ENCODE measurements at places on chromosomes 11 and 22.

DNA sequence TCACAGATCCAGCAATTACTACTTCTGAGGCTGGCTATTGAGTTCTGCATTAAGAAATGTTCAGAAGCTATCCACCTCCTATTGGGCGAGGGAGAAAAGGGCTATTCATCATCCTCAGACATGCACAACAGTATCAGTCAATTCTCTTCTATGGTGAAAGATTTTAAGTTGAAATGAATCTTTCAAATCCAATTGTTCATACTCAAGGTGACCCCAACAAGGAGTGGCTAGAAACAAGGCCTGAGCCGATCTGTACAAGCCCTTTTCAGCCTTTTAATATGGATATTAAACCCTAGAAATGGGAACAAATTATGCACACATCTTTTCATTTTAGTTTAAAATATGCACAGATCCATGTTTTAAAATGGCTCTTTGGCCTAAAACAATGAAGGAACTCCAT is 303.5 kb upstream of the PITPNB start:
- DNase-seq, result no peak

GRCh38 chr11:86608251-86608799 is 64.1 kb downstream of the ME3 start:
- DNase-seq, result peak; percentile 47

- DNase-seq, result no peak
These were observed 18.1 kb upstream of the NCAM1 start for GRCh38 chr11:112942966-112943643.

DNA sequence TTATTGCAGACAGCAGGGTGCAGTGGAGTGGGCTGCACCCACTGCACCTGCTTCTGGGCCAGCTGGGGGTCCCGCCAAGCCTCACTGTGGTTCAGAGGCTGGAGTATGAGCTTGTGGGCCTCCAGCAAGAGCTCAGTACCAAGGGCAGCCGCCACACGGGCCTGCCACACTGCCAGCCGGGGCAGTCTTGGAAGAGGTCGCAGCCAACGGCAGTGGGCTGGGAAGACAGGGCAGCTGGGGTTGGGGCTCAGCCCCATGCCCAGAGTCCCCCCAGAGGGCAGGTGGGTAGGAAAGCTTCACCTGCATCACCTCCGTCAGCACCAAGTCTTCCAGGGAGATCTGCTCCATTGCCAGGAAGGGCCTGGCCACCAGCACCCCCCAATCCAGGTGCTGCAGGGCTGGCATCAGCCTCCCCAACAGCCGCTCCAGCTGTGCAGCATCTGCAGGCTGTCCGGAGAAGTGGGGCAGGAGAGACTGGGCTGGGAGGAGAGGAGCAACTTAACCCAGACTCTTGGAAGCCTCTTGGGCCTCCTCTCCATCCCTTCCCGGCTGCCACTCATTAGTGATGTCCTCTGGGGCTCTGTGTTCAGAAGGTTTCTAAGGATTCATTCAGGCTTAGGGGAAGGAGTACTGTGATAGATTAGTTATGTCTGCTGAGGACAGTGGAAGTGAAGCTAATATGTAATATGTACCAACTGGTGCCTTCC is 1.1 kb upstream of the GSTT4 start:
- no peak for DNase-seq

DNA sequence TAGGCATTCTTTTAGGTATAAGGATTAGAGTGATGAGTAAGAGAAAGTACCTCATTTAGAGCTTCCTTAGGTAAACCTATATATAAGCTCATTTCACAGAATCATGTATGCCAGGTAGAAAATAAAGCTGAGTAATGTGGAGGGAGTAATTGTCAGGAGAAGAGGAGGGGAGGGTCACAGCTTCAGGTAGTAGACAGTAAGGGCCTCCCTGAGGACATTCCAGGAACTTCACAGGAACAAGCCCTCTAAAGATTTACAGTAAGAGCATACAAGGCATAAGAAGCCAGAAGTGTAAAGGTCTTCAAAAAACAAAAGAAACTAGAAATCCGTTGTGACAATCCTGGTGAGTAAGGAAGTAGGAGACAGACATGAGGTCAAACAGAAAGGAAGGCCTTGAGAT is 57.6 kb downstream of the USP47 start:
- DNase-seq, result no peak

DNA sequence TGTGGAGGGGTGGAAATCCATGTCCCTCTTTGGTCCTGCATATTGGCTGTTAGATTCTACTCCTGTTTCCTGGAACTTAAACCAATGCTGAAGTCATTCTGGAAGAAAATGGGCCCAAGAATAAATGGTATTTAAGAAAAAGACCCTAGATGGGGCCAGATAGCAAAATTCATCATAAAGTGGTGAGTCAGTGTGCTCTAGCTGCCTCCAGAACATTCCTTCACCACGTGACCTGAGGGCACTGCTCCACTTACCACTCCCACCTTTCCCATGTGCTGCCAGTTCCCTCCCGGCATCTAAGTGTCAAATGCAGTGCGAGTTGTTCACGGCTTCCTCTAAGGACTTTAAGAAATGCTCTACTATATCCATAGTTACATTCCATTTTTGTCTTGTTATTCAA is 30.9 kb upstream of the NAP1L4 start:
- no peak for DNase-seq

GRCh38 chr11:721741-722345 is 15.8 kb downstream of the EPS8L2 start:
- peak; percentile 64 for DNase-seq

- DNase-seq, result peak; percentile 56
These were observed 53.5 kb downstream of the MCAM start for GRCh38 chr11:119263352-119263940.

GRCh38 chr11:113023986-113024385 is 62.8 kb downstream of the NCAM1 start:
- DNase-seq, result no peak

DNA sequence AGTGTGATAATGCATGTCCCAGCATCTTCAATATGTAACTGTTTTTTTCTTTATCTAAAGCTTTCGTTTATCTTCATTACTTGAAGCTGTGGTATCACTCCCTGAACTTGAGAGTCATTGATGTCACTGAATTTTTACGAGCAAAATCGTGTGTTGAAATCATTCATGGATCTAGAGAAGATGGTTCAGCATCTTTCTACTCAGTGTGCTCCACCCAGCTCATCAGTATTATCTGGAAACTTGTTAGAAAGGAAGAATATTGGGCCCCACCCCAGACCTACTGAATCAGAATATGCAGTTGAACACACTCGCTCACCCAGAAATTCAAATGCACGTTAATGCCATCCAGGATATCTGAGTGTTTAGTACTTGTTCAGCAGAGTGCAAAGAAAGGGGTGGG is 8.3 kb downstream of the CDON start:
- no peak for DNase-seq

GRCh38 chr11:105202844-105203548 is 63.4 kb upstream of the CARD18 start:
- DNase-seq, result peak; percentile 27

DNA sequence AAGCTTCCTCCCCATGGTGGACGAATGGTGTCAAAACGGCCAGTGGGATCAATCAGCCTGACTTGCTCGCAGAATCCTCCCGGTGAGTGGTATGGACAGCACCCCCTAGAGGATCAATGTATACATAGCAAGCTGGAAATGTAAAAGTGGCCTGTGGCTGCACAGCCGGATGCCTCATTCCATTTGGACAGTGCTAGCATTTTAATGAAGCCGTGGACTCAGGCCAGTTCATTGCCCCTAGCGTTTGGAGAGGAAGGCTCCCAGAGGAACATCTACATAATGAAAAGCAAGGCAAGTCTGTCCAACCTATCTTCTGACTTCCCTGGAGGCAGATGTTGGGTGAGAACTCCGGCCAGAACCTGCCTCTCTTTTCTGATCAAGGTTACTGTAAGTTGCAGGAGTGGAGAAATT is 942.3 kb downstream of the NTM start:
- no peak for DNase-seq

- no peak for DNase-seq
These were observed 278.4 kb downstream of the KIRREL3 start for GRCh38 chr11:126722006-126722736.

DNA sequence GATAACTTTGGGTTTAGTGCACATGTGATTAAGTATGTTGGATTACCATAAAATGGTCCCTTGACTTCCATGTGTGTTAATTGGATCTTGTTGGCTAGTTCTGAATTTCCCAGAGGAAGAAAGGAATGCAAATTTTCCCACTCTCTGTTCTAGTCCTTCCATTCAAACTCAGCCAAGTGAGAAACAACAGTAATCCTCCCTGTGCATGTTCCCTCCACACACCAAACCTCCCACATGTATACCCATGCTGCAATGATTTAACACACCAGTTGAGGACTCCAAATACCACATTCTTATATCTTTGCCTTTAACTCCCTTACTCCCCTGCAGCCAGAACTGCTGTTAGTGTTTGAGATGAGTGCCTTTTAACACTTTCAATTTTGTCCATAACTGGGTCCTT is 1158.9 kb downstream of the DLG2 start:
- no peak for DNase-seq

DNA sequence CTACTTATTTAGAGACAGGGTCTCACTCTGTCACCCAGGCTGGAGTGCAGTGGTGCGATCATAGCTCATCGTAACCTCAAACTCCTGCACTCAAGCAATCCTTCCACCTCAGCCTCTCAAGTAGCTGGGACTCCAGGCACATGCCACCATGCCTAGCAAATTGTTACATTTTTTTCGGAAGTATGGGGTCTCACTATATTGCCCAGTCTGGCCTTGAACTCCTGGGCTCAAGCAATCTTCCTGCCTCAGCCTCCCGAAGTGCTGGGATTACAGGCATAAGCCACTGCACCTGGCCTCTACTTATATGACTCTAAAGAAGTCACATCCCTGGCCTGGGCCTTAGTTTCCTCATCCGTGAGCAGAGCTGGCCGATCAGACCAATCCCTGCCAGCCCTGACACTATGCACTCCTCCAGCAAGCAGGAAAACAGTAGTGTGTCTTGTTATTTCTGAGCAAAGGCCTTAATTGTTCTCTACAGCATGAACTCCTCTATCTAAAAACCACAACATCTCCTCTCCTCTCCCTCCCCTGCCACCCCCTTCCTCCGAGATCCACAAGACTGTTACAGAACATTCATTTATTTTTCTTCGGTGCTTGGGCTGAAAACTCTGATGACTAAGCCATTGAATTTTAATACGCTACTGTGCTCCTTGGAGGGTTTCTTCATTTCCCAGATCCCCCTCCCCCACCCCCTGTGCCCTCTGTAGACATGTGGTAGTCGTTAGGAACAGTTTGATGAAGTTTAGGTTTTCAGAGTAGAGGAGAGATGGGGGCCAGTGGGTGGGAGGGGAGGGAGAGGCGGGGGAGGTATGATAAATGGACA is 91.5 kb downstream of the ABTB2 start:
- DNase-seq, result no peak
